ENCODE measurements at places on chromosomes 16 and 17.

GRCh38 chr17:20184977-20185619 is 175.9 kb downstream of the SPECC1 start:
- no peak for DNase-seq

- DNase-seq: no peak
Measured at GRCh38 chr17:3556916-3557767, 470 bp downstream of the TRPV3 start.

- DNase-seq: no peak
Measured at GRCh38 chr16:20939611-20940010, 39.0 kb downstream of the LYRM1 start.

DNA sequence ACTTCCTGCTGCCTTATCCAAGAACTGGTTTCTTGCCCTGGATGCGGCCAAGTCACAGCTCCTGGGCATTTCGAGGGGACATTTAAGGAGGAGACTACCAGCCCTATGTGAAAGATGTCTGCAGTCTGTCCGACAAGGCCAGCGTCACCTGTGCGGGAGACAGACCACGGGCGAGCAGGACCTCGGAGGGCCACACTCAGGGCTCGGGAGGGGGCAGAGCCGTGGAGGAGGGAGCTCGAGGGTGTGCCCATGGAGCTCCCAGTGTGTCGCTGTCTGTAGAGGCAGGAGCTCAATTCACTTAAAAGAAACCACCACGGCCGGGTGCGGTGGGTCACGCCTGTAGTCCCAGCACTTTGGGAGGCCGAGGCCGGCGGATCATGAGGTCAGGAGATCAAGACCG is 33.3 kb downstream of the CBFA2T3 start:
- DNase-seq: no peak

DNA sequence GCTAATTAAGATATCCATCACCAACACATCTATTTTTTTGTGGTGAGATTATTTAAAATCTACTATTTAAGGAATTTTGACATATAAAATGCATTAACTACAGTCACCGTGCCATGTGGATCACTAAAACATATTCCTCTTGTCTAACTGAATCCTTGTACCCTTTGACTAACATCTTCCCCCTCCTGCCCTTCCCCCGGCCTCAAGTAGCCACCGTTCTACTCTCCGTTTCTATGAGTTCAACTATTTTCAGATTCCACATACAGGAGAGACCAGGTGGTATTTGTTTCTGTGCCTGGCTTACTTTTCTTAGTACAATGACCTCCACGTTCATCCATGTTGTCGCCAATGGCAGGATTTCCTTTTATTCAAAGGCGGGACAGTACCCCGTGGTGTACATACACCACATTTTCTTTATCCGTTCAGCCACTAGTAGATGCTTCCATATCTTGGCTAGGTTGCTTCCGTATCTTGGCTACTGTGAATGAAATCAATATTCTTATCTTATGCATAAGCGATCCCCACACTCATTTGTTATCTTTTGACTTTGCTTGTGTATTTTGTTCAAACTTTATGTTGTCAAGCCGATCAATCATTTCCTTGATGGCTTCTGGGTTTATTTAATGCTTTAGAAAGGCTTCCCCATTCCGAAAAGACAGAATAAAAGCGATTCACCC is 134.7 kb downstream of the KCNJ12 start:
- DNase-seq: no peak

- DNase-seq: no peak
Measured at GRCh38 chr17:63714550-63715277, 14.8 kb upstream of the LIMD2 start.

GRCh38 chr16:63426275-63426870 is 1390.1 kb upstream of the CDH8 start:
- DNase-seq: no peak

GRCh38 chr17:35175638-35176415 is 18.4 kb downstream of the SLC35G3 start:
- DNase-seq: no peak

DNA sequence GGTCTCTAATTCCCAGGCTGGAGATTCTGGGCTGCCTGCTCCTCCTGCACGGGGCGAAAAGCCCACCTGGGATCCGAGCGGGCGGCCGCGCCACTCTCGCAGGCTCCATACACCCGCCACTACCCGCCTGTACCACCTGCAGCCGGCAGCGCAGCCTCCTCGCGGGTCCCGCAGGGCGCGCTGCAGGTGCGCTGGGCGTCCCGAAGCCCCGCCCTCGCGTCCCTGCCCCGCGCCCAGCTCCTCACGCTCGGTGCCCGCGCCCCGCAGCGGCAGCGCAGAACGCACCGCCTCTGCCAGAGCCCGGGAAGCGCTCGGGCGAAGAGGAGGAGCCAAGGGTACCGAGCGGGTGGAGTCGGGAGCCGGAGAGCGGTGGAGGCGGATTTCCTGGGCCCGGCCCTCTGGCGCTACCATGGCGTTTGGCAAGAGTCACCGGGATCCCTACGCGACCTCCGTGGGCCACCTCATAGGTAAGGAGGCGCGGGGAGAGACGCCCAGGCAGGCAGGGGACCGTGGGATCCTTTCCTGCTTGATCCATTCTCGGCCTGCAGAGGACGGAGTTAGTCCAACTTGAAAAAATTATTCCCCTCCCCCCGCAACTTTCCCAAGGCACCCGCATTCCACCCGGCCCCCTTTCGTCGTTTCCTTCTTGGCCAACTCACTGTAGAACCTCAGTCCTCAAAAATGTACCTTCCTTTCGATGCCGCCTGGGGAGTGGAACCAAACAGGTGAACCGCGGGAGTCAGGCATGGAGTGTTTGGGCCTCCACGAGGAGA is at the start of gene TOM1L1:
TSS of gene TOM1L1 (plus strand) at position 396 of the 773 bp plus-strand sequence. CDS start at position 410, 14 bp downstream.
- DNase-seq: peak; percentile 54

- DNase-seq: no peak
Measured at GRCh38 chr16:70725912-70726828, 40.3 kb upstream of the MTSS2 start.

GRCh38 chr16:89481356-89481955 is 8.9 kb downstream of the ANKRD11 start:
- no peak for DNase-seq

DNA sequence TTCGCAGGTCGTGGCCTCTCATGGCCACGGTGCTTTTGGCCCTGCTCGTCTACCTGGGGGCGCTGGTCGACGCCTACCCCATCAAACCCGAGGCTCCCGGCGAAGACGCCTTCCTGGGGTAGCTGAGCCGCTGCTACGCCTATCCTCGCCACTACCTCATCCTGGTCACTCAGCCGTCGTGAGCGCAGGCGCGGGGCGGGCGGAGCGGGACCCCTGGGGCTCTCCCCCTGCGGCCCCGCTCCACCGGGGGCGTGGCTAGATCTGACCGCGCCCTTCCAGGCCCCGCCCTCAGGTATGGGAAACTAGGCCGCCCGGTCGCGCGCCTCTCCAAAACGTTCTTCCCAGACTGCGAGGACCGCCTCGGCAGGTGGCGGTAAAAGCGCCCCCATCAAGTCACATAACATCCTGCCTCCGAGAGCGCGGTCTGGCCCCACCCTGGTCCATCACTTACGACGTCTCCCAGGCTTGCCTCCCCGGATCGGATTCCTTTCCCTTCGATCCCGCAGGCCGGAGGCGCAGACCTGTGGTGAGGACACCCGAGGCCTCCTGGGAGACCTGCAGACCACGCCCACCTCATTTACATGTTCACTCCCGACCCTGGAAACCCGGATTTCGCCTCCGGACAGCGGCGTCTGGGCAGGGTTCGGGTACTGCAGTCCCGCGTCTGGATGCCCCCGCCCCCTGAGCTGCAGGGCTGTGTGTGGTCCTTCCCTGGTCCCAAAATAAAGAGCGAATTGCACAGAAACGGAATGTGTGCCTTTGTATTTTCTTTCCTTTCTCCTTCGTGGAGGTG is 91.5 kb upstream of the TMEM97 start:
- DNase-seq: no peak

DNA sequence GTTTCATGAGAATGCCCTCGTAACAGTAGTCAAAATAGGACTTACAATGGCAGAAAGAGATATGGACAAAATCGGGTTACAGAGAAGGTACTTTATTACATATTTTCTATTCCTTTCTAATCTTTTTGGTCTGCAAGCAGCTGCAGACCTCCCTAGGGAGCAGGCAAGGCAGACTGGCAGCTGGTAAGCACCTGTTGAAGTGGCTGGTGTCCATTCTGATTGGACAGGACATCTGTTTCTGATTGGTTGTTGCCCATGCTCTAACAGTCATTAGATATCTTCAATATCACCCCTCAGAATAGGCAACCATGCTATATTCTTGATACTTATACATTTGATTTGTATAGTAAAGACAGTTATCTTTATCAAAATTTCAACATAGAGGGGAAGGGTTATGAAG is 606.3 kb downstream of the KCNJ2 start:
- DNase-seq: no peak

DNA sequence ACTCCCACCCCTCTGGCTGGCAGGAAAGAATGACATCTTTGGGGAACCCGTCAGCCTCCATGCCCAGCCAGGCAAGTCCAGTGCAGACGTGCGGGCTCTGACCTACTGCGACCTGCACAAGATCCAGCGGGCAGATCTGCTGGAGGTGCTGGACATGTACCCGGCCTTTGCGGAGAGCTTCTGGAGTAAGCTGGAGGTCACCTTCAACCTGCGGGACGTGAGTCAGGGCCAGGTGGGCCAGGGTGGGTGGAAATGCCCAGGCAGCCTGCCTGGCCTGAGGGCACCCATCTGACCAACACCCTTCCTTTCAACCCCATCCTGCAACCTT is 8.1 kb upstream of the DCAF7 start:
- no peak for DNase-seq

DNA sequence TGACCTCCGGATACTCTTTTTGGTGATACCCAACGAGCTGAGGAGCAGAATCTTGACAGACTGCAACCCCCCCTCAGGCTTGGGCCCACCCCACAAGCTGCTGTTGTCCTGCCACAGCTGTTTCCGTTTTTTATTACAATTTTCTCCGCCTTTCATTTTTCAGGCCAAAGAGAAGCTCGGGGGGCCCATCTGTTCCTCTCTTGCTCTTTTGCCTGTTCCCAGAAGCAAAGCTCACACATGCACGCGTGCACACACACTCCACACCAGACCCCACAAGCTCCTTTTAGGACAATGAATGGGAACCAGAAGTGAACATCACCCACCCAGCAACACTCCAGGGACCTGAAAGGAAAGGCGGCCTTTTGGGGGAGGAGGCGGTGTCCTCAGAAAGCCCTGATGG is 16.3 kb downstream of the SOX9 start:
- DNase-seq: no peak

- no peak for DNase-seq
Measured at GRCh38 chr17:56020369-56020768, 132.9 kb upstream of the ANKFN1 start.

DNA sequence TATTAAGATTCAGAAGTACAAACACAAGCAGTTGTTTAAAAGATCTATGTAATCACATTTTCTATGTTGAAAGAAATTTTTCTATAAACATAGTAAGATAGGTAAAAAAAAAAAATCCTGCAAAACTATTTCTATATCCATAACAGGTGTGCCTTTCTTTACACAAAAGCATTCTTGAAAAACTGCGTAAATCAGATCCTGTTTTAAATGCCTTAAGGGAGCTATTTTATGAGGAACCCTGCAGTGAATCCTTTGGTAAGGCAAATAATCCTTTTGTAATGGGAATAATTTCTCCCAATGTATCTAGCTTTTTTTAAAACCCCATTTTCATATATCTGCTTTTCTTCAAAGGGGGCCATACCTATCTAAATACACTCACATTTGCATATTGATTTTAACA is 157.3 kb downstream of the AATF start:
- DNase-seq: no peak

DNA sequence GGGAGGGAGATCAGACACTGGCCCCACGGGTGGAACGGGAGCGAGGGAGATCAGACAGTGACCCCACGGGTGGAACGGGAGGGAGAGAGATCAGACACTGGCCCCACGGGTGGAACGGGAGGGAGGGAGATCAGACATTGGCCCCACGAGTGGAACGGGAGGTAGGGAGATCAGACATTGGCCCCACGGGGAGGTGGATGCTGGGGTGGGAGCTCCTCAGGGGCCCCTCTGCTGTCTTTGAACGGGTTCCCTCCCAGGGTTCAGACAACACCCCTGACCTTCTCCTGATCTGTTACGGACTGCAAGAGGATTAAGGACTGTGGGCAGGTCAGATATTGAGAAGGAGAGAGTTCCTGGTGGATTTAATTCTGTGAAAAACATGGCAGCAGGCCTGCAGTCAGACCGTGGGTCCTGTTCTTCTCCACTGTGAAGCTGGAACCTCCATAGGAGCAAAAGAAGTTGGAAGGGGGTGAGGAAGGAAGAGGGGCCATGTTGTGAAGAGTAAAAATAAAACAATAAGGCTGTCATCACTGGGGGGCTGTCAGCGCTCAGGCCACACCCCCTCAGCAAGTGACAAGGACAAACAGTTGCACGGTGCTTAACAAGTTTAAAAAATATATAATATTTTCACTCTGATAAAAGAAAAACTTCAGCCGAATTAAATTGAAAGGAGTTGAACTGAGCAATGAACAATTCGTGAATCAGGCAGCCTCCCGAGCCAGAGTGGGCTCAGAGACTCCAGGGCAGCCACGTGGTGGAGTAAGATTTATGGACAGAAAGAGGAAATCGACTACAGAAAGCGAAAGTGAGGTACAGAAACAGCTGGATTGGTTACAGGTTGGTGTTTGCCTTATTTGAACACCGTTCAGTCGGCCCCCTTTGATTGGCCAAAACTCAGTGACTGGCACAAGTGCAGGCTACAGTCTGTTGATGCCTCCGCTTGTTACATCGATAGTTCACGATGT is 348.7 kb upstream of the TNRC6C start:
- no peak for DNase-seq

GRCh38 chr16:56294579-56294978 is 103.3 kb downstream of the GNAO1 start:
- DNase-seq: no peak

GRCh38 chr17:29193146-29193545 is 12.9 kb upstream of the MYO18A start:
- DNase-seq: no peak

DNA sequence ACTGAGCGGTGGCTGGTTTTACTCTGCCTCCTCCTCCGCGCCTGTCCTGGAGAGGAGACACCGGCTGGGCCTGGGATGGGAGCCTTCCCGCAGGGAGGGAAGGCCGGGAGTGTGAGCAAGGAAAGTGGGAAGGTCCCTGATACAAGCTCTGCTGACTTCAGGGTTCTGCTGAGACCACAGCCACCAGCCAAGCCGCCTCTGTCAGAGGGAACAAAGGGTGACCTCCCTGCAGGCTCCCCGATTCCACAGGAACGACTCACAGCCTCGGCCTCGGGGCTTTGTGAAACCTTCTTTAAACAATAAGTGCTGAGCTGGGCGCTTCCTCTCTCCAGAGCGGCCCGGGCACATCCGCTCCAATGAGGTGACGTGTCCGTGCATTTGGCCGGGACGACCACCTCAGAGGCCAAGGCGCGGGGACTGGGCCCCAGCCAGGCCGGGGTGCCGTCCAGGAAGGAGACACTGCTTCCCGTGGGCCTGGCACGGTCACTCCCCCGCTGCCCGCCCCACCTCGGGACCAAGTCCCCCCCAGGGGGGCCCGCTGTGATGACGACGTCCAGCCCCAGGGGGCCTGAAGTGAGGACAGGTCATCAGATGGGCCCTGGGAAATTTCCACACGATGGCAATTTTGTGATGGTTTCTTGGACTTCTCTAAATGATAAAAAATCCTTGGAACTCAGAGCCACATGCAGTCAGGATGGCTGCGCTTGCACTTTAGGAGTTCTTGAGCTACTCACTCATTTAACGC is 11.8 kb upstream of the CIBAR2 start:
- no peak for DNase-seq

GRCh38 chr17:44792276-44792675 is 33.5 kb downstream of the ADAM11 start:
- DNase-seq: no peak

GRCh38 chr16:17334096-17334495 is 136.7 kb downstream of the XYLT1 start:
- no peak for DNase-seq

Data from D721Med (cell line).